ENCODE measurements at places on chromosomes 3 and 15.

DNA sequence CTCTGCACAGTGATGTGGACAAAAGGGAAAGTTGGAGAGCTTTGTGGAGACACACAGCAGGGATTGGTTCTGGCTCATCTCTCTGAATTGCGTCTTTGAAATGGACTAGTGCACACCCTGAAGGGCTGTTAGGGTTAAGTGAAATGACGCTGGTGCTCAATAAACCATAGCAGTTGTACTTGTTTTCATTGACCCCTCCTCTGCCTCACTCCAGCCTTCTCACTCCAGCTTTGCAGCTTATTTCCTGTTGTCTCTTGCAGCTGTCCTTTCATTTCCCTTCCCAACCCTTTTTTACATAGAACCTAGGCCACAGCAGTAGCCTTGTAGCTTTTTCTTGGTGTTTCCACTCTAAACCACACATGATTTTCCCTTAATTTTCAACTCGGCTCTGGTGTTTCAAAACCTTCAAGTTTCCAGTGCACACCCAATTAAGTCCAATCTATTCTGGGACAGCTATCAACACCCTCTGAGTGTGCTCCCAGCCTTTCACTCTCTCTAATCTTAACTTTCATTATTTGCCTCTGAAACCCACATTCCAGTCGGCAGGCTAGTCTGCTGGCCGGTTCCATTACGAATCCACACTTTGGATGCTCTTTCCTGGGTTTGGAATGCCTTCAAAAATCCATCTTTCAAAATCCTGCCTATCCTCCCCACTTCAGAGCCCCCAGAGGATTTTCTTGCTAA, 6.4 kb downstream of the C3orf52 start:
- DNase-seq, result peak; percentile 81

DNA sequence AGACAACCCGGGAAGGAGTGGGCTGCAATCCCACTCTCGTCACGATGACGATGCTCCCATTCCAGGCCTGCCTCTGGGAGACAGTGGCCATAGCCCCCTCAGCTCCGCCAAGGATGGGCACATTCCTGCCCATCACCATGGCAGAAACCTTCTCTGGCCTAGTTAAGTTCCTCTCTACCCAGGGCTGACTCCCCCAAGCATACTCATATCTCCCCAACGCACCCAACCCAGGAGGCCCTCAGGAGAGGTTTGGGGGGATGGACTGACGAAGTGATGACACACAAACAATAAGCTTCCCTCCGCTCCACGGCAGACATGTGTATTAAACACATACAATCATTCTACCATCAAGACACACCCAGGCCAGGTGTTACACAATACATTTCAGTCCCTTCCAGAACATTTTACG, 60.1 kb downstream of the VGLL4 start:
- DNase-seq, result no peak

- DNase-seq, result no peak
Observed at GRCh38 chr3:105790534-105790933, 78.3 kb downstream of the CBLB start.

GRCh38 chr15:76936671-76937070, 5.1 kb downstream of the RCN2 start:
- no peak for DNase-seq

DNA sequence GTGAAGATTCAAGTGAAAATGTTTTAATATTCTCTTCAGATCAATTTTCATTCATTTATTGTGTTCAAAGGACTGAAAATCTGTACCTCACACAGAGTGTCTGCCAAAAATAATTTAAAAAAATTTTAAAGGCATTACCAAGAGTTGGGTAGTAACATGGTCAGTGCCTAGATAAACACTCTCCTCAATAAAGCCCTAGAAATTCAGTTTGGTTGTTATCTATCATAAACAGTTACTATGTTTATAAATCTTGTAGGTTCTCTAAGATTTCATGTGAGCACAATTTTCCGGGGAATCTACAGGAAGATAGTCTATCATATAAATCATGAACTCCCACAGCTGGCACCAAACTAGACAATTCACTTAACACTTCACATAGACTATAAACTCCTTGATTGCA, 128.6 kb downstream of the GSK3B start:
- no peak for DNase-seq

- DNase-seq, result peak; percentile 77
Observed at GRCh38 chr3:189664311-189664710, 33.1 kb downstream of the TP63 start.
